ENCODE measurements at places on chromosomes 7 and 10.

GRCh38 chr7:22607180-22607579 lies 107.2 kb upstream of the STEAP1B start:
- DNase-seq: no peak

DNA sequence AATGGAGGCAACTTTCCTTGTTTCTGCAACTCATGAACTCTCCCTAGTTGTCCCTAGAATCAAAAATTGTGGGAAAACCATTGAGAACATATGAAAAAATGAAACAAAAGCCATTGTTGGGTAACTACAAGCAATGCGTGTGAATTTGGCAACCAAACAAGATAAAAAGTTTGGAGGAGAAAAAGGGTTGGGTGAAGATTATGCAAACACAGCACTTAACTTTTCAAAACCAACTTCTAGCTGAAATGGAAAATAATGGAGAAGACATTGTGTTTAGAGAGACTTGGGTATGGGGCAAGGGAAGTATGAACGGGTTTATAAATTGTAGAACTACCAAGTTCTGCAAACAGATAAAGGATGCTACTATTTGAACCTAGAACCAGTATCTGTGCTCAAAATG lies 89.0 kb upstream of the SVIL start:
- no peak for DNase-seq

- DNase-seq: no peak
These were observed 151.1 kb downstream of the DGKB start for GRCh38 chr7:14751461-14751860.

DNA sequence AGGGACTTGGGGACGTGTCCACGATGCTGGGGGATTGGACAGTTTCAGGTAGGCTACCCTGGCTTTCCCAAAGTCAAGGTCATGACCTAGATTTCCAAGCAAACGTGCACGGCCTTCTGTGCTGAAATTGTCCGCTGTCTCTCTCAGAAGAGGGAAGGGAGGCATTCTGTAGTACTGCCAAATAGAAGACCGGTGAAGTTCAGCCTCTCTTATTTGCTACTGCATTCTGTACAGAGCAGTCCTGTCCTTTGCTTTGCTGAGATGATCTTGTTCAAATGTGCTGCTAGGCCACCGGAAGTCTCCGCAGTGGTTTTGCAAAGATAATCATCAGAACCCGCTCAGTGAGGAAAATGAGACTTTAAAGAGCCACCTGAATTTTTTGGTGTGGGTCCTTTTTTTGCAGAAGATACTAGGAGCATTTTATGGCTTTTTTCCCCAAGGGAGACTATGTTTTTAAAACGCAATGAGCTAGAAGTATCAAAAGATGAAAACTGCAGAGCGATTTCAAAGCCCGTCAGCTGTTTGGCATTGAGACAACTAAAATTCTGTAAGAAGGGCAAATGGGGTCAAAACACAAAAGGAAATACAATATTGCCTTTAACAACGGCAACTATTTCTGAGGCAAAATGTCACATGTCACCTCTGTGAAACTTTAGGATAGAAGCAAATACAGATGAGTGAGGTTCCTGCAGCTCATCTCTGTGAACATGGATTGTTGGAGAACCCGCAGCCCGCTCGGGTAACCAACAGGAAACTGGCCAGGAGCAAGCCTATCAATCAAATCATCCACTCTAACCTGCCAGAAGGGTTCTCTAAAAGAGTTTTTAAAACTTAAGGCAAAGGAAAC lies 1.3 kb upstream of the NMT2 start:
- no peak for DNase-seq

Measured in hypothalamus (tissue), 51 donors.